ENCODE measurements at places on chromosomes 3 and 15.
A peak's percentile ranks its signal among the peaks of the same experiment; 100 is the strongest.

- no peak for DNase-seq
Measured at GRCh38 chr3:60250206-60250605, 1001.0 kb downstream of the FHIT start.

- DNase-seq = no peak
Measured at GRCh38 chr15:66912441-66912840, 153.0 kb upstream of the SMAD3 start.

GRCh38 chr3:167166594-167167253 lies 213.4 kb downstream of the ZBBX start:
- no peak for DNase-seq

- DNase-seq = no peak
Measured at GRCh38 chr3:3744826-3745225, 54.4 kb upstream of the LRRN1 start.

DNA sequence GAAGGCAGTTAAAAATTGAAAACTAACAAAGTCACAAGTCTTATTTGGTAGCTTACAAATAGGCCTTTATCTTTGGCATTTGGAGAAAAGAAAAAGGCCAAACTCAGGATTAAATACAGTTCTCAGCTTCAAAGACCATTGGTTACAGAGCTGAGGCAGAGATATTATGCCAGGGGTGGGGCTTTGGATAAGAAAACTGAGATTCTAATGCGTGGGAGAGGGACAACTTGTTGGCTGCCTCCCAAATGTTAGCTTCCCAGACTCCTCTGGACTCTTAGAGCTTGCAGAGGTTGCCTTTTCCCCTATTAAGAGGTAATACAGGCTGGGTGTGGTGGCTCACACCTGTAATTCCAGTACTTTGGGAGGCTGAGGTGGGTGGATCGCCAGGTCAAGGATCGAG lies 231.8 kb downstream of the SQOR start:
- DNase-seq = no peak

DNA sequence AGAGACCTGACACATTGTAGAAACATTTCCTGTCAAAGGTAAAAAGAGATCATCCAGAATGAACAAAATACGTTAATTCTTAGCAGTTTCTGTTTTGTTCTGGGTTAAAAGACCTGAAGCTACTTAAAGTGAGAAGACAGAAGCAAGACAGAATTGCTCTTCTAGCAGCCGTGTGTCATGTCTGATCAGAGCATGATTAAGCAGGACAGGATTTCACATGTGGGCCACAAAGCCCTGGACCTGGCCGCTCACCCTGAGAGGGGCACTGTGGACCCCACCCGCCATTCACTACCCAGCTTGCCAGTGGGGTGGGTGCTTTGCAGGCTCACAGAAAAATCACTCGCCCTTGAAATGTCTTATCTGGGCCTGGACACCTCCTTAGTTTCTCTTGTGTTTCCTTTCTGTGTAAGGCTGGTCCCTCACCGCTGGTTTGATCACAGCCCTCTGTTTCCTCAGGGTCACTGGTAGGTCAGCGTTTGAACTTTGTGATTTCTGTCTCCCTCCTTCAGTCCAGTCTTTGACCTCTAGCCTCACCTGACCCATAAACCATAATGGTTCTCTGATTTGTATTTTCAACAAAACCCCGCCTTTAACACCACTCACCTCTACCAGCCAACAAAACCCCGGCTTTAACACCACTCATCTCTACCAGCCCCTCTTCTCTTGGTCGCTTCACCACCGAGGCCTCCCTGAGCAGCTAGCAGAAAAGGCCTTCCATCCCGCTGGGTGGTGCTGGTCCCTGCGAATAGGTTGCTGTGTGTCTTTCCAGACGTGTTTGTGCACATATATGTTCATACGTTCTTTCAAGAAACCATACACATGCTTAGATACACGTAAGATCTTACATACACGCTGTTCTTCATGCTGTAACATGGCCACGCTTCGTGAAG lies 185.0 kb downstream of the OR4M2 start:
- no peak for DNase-seq

DNA sequence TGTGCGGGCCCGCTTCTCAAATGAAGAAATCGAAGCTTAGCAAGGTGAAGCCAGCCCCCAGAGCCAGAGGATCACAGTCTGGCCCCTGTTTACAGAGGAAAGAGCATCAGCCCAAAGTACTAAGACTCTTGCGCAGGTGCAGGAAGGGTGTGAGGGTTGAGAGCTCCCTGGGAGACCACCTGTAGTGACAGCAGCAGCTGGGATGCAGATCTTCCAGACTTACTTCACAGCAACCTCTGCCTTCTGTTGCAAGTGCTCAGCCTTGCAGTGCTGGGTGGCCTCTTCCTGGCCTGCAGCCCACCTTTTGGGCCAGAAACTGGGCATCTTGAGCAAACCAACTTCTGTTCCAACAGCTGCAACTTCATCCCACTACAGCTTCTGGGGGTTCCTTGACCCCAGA lies 19.7 kb downstream of the SPATA12 start:
- no peak for DNase-seq

GRCh38 chr3:194308601-194309449 lies 42.3 kb downstream of the CPN2 start:
- no peak for DNase-seq

GRCh38 chr3:46695962-46696894 lies 2.7 kb upstream of the ALS2CL start:
- DNase-seq = no peak

DNA sequence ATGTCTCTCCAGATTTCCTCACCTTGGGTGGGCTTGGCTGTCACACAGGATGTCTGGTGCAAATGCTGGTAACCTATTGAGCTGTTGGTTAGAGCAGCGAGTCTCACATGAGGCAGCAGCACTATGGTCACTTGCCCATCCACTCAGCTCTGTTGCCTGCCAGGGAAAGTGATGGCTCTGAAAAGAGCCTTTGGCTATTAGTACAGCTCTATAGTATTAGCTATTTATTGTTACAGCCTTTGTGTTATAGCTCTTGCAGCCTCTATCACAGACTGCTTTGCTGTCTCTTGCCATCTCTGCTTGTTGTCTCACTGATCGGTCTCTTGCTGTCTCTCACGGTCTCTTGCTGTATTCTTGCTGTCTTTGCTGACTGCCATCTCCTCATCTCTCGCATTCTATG lies 114.3 kb downstream of the MFSD1 start:
- no peak for DNase-seq

DNA sequence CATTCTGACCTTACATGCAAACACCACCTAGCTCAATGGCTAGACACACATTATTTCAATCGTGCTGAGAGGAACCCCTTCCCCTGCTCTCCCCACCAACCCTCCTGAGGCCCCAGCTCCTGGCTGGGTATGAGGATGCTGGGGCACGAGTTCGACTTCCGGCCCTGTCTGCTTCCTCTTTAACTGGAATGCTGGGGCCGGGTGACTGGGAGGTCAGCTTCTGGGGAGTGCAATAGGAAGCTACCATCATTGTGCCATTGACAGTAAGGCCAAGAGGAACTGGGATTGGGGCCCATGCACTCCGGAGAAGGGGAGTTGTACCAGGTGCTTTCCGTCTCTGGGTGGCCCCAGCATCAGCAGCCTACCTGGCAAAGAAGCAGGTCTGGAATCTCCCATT lies 15.6 kb upstream of the TLE3 start:
- DNase-seq = no peak

- DNase-seq = no peak
Measured at GRCh38 chr3:105284876-105285275, 81.8 kb upstream of the ALCAM start.

- no peak for DNase-seq
Measured at GRCh38 chr3:177626045-177626444, 428.8 kb upstream of the TBL1XR1 start.

- DNase-seq = peak; percentile 28
Measured at GRCh38 chr15:80072285-80072994, 13.0 kb downstream of the ZFAND6 start.

DNA sequence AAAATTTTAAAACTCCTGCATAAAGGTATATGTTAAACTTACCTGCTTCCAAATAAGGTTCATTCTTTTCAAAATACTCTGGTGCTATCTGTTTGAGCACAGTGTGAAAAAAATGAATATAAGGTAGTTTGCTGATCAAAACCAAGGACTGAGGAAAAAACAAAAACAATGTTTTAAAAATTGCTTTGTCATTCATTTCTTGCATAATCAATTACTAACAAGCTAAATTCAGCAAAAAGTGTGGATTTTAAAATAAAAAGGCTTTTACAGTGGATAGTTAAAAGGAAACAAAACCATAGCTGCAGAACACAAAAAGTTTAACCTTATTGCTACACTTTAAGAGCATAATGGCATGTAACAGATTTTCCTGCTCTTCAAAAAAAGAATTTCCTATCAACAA lies 31.5 kb downstream of the DENND6A start:
- DNase-seq = no peak

DNA sequence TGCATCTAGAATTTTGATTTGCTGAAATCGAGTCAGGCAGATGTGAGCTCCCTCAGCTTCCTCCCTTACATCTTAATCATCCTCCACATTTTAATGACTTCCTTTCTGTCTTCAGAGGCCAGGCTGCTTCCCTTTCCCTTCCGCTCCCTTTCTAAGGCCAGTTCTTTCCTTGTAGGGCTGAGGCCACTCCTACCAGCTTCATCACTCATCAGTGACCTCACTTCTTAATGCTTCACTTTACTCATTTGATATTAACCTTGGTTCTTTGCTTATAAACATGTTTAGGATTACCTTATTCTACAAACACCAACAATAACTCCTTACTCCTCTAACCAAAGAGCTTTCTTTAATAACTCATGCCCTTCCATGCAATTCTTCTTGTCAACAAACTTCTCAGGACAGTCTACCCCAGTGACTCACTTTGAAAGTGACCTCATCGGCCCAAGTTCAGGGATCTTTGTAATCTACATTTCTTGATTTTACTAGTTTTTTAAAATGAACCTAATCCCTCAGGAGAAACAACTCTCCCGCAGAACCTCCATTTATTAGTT lies 23.9 kb downstream of the ILDR1 start:
- DNase-seq = no peak

- DNase-seq = no peak
Measured at GRCh38 chr15:56933410-56933809, 15.0 kb downstream of the TCF12 start.

GRCh38 chr3:177521305-177521704 lies 324.0 kb upstream of the TBL1XR1 start:
- no peak for DNase-seq

DNA sequence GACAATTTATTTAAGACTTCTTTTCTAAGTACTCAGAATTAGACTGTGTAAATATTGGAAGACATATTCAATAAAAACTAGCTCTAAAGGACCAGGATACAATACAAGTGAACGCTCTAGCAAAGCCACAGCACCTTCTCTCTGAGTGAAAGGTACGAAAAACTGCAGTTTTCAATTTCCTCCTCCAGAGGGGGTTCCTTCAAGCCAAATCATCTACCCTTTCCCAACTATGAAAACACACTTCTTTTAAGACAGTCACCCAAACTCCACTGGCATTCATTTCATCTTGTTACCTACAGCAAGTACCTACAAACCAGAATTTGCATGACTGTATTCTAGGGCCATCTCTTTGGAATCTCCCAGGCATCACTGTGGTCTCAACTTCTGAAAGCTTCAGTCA lies 165.8 kb downstream of the ERC2 start:
- no peak for DNase-seq

DNA sequence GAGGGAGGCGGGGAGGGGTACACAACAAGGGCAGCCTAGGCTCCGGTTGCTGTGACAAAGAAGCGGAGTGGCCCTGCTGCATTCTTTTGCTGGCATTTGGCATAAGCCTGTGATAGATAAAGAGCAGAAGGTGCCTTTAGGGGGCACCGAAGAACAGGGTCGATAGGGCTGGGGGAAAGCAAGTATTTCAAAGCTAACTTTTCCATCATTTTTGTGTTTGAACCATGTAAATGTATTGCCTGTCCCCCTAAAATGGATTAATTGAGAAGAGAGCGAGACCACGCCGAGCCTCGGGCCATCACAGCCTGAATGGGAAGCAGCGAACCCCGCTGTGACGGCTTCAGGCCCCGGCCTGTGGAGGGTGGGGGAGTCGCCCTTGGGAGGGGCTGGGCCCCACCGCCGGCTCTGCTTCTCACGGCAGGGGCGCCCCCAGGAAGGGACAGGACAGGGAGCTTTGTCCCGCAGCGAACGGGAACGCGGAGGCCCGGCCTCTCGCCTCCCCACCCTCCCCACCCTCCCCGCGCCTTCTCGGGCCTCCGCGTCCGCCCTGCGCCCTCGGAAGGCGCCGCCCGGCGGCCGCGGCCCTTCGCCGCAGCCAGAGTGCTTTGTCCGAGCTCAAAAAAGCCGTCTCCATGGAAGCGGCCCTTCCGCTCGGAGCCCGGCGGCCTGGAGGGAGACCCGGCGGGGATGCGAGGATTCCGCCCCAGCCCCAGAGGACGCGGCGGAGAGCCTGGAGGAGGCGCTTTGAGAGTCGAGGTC lies 32.4 kb upstream of the ALDH1L1 start:
- DNase-seq = peak; percentile 41

GRCh38 chr15:91865950-91866349 lies 12.4 kb downstream of the SLCO3A1 start:
- DNase-seq = no peak

Measured in frontal cortex (tissue), 4 donors.